Left renal cortex interstitium (tissue), 4 donors: ENCODE measurements at places on chromosomes 1 and 21. TPM values are rescaled to one million over a fixed set of nuclear protein-coding genes. Genes with fewer than 3 reads are reported as not detected.

ANKRD65 gene
- polyA plus RNA-seq: 5.1 TPM

FMO3 gene
- polyA plus RNA-seq: 0.25 TPM

BRINP3 gene
- polyA plus RNA-seq: 7.0 TPM

SPATA21 gene
- not detected for polyA plus RNA-seq

IGSF21 gene
- 0.71 TPM for polyA plus RNA-seq

PBX1 gene
- 177 TPM for polyA plus RNA-seq

SPRR5 gene
- not detected for polyA plus RNA-seq

TPTE gene
- not detected for polyA plus RNA-seq

C1orf141 gene
- polyA plus RNA-seq: not detected

MAP3K6 gene
- polyA plus RNA-seq: 5.5 TPM
